ENCODE measurements at places on chromosomes 1 and 21. TPM values are rescaled to one million over a fixed set of nuclear protein-coding genes. Genes with fewer than 3 reads are reported as not detected.
A peak's percentile ranks its signal among the peaks of the same experiment; 100 is the strongest.

- H3K4me3 ChIP-seq, result no peak overlapping the region
- H3K27me3 ChIP-seq, result no peaks in the 10 kb centered on the region
- H3K4me1 ChIP-seq, result peaks cover 57% of the 10 kb centered on the region
- H3K36me3 ChIP-seq, result no peaks in the 10 kb centered on the region
Measured at GRCh38 chr1:109828756-109829505, 65.2 kb upstream of the EPS8L3 start.

Gene WNT3A
- total RNA-seq, result not detected

Gene SLC30A10
- total RNA-seq, result not detected

GRCh38 chr1:33815061-33815460 lies 48.8 kb upstream of the HMGB4 start:
- no peaks in the 10 kb centered on the region for H3K4me1 ChIP-seq
- DNase-seq, result no peak
- H3K36me3 ChIP-seq, result no peaks in the 10 kb centered on the region
- no peak overlapping the region for H3K4me3 ChIP-seq
- no peak overlapping the region for H3K27ac ChIP-seq

GRCh38 chr1:175841738-175842187 lies 98.4 kb upstream of the TNR start:
- no peaks in the 10 kb centered on the region for H3K36me3 ChIP-seq
- no peak overlapping the region for H3K4me3 ChIP-seq
- no peaks in the 10 kb centered on the region for H3K4me1 ChIP-seq
- no peak for DNase-seq

DNA sequence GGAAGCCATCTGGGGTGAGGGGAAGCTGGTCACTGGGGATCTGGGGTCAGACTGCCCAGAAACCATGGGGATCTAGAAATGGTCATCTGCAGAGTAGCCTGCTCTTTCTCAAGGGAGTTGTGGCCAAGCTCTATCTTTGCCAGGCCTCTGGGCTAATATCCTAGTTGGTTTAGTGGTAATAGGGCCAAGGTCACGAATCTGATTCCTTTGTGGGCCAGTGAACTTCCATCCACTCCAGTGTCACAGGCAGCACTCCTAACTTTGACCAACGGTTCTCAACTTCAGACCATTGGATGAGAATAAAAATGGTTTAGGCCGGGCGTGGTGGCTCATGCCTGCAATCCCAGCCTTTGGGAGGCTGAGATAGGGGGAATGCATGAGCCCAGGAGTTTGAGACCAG lies 28.1 kb upstream of the PPP2R5A start:
- H3K4me3 ChIP-seq, result no peak overlapping the region
- no peak overlapping the region for H3K27ac ChIP-seq
- H3K4me1 ChIP-seq, result no peaks in the 10 kb centered on the region

DNA sequence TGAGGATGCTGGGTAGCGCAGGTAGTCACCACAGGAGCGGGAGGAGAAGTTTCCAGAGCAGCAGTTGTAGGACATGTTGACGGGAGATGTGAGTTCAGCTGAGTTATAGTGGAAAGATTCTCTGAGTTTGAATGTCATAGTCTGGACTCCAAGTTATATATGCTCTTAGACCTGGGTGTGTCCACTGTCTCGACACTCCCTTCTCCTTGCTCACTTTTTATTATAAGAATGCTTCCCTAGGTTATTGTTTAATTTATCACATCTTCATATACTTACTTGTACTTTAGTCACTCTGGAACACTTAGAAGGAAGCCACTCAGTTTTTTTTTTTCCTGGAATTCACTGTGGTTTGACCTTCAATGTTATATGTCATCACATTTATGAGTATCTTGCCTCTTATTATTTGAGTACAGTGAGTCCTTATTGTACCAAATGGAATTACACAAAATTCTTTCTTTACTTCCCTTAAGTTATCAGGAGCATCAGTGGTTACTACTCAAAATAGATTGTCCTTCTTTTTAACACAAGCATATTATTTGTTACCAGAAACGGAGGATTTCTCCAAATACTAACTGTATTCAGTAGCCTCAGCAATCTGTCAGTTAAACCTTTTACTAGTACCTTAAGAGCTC lies at the start of gene KRTAP13-2:
Gene KRTAP13-2, minus strand, starts transcription at position 133 of the 632 bp plus-strand sequence. Its CDS starts 58 bp downstream, at position 75.
- no peak within 1 kb of the TSS for H3K4me3 ChIP-seq
- H3K27ac ChIP-seq, result no peak within 1 kb of the TSS
- no peaks in the 10 kb centered on the region for H3K4me1 ChIP-seq
- no peaks in the 10 kb centered on the region for H3K36me3 ChIP-seq
- no peak for DNase-seq
- H3K27me3 ChIP-seq, result no peaks in the 10 kb centered on the region

Gene SPRR2B
- not detected for total RNA-seq

Gene AGO1
- total RNA-seq, result 20.6 TPM

Gene FNBP1L
- 8.7 TPM for total RNA-seq

DNA sequence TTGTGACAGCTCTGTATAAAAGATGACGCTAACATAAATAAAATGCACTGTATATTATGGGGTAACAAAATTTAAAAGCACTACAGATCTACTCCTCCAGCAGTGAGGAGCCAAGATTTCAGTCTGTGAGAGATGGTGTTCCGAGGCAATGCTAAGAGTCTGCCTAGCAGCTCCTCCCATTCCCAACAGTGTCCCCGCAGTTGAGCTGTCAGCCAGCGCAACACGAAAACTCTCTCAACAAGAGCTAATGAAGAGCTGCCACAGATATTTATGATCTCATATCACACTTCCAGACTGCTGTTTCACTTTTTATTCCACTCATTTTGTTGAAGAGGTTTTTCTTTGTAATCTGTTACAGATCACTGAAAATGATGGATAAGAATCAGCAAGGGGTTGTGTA lies 53.9 kb upstream of the ESRRG start:
- no peak for DNase-seq
- no peak overlapping the region for H3K4me3 ChIP-seq
- no peaks in the 10 kb centered on the region for H3K36me3 ChIP-seq
- no peaks in the 10 kb centered on the region for H3K27me3 ChIP-seq
- H3K27ac ChIP-seq, result no peak overlapping the region

GRCh38 chr1:72281144-72281543 lies 1.2 kb downstream of the NEGR1 start:
- DNase-seq, result peak; percentile 13
- peak overlapping the region; percentile 72 for H3K27ac ChIP-seq
- H3K36me3 ChIP-seq, result no peaks in the 10 kb centered on the region
- peaks cover 31% of the 10 kb centered on the region for H3K4me1 ChIP-seq

Gene CNKSR1
- under 0.01 TPM for total RNA-seq

GRCh38 chr1:60101516-60101915 lies 27.9 kb upstream of the C1orf87 start:
- DNase-seq, result no peak
- no peaks in the 10 kb centered on the region for H3K36me3 ChIP-seq
- no peaks in the 10 kb centered on the region for H3K4me1 ChIP-seq
- H3K4me3 ChIP-seq, result no peak overlapping the region
- no peak overlapping the region for H3K27ac ChIP-seq

- peaks cover 31% of the 10 kb centered on the region for H3K4me1 ChIP-seq
- H3K4me3 ChIP-seq, result no peak overlapping the region
- H3K27ac ChIP-seq, result no peak overlapping the region
- no peaks in the 10 kb centered on the region for H3K36me3 ChIP-seq
Measured at GRCh38 chr21:15686506-15686905, 43.3 kb upstream of the USP25 start.

All from osteoblast (primary cell).